ENCODE measurements at places on chromosomes 13 and 19.

DNA sequence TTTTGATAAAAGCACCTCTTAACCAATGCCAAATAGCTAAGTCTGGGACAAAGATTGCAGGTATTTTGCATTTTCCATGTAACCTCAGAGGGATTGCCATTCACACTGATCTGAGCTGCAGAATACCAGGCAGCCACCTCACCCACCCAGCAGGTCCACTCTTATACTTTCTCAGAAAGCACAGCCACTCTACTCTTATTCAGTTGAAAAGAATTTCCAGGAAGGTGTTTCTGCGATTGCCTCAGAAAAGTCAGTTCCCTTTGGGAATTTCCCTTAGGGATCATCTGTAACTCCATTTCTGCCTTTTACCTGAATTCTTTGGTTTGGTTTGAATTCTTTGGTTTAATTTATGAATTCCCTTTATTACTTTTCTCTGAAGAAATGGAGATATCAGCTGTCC lies 904 bp upstream of the ALOX5AP start:
- no peak for DNase-seq

DNA sequence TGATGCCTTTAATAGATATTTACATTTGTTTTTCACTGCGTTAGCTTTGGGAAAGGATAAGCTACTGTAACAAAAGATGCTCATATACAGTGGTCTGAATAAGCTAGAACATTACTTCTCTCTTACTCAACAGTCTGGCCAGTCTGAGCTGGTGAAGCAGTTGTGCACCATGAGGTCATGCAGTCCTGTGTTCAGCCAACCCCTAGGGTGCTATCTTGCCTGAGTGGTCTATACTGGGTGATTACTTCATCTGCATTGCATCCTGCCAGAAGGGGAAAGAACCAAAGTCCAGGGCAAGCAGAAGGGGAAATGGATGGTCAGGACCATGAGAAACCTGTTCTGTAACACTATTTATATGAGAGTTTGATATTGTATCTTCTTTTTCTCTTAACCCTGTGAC lies 31.5 kb downstream of the ERCC5 start:
- DNase-seq, result no peak

- DNase-seq, result no peak
Observed at GRCh38 chr19:16764793-16765433, 45.3 kb downstream of the NWD1 start.

GRCh38 chr19:29841559-29842367 lies 30.0 kb downstream of the CCNE1 start:
- DNase-seq, result no peak

DNA sequence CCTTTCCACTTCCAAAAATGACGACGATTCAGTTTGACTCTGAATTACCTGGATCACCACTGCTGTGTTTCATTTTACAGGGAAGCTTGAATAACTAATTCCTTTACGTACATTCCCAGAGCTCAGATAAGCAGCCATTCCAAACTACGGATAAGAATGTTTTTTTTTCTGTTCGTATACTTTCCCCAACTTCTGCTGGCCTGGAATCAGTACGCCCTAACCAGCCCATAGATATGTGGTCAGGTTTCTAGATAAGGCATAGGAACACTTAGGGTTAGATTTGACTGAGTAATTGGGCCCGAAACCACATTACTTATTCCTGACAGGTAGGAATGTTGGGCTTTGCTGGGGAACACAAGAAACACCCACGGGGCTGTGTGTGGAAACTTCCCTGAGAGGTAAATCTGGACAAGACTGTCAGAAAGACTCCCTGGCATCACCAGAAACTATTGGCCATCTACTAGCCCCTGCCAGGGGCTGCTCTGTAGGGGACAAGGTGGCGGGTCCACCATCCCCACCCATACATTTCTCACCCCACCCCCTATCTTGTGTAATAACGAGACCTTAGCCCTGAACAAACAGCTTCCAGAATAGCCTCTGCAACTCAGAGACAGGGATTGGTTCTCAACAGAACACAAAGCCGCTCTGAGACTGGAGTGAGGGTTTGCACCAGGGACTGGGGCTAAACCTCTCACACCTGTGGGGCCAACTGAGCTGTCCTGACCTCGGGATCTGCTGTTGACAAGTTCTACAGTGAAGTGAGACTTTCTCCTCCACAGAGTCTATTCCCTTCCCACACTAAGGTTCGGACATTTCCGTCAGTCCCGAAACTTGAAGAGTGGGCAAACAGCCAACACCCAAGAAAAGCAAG lies 15.6 kb downstream of the RHPN2 start:
- no peak for DNase-seq

GRCh38 chr13:45482571-45483173 lies 17.9 kb downstream of the COG3 start:
- no peak for DNase-seq

DNA sequence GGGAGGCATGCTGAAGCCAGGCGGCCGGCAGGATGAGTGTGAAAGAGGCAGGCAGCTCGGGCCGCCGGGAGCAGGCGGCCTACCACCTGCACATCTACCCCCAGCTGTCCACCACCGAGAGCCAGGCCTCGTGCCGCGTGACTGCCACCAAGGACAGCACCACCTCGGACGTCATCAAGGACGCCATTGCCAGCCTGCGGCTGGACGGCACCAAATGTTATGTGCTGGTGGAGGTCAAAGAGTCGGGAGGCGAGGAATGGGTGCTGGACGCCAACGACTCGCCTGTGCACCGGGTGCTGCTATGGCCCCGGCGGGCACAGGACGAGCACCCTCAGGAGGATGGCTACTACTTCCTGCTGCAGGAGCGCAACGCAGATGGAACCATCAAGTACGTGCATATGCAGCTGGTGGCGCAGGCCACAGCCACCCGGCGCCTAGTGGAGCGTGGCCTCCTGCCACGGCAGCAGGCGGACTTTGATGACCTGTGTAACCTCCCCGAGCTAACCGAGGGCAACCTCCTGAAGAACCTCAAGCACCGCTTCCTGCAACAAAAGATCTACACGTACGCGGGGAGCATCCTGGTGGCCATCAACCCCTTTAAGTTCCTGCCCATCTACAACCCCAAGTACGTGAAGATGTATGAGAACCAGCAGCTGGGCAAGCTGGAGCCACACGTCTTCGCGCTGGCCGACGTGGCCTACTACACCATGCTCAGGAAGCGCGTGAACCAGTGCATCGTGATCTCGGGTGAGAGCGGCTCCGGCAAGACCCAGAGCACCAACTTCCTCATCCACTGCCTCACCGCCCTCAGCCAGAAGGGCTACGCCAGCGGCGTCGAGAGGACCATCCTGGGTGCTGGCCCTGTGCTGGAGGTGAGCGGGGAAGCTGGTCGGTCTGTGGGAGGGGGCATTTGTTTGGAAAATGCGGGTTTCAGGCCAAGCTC lies 26.4 kb downstream of the MYO9B start:
- no peak for DNase-seq

All from stimulated activated CD8-positive, alpha-beta memory T cell treated with anti-CD3 and anti-CD28 coated beads, Interleukin-4, amount 100 ng/mL, for 24 hours (primary cell).